ENCODE measurements at places on chromosomes 5 and 9. TPM values are rescaled to one million over a fixed set of nuclear protein-coding genes. Genes with fewer than 3 reads are reported as not detected.

Gene FAT2
- total RNA-seq = 0.14 TPM

Gene PWWP2A
- total RNA-seq = 19.6 TPM

Gene HAVCR2
- 10.0 TPM for total RNA-seq

Gene DAPK1
- 31.1 TPM for total RNA-seq

Gene ZNF454
- not detected for total RNA-seq

Gene PCDHAC1
- total RNA-seq = 5.9 TPM

Gene GTF3C5
- total RNA-seq = 46.4 TPM

Gene UCK1
- 11.9 TPM for total RNA-seq

Gene ODF2
- total RNA-seq = 26.2 TPM

Gene PAIP2
- 64.2 TPM for total RNA-seq

Gene GABBR2
- total RNA-seq = 2.2 TPM

Gene PAEP
- total RNA-seq = 0.39 TPM

Gene CYSRT1
- 1.3 TPM for total RNA-seq

Gene DBH
- total RNA-seq = not detected

Gene CNTLN
- 4.4 TPM for total RNA-seq

Gene IDNK
- total RNA-seq = 1.3 TPM

Gene NMUR2
- total RNA-seq = not detected
